ENCODE measurements at places on chromosomes 2 and 18. TPM values are rescaled to one million over a fixed set of nuclear protein-coding genes. Genes with fewer than 3 reads are reported as not detected.
A peak's percentile ranks its signal among the peaks of the same experiment; 100 is the strongest.

- no peaks in the 10 kb centered on the region for H3K27me3 ChIP-seq
- H3K4me3 ChIP-seq, result no peak overlapping the region
- H3K36me3 ChIP-seq, result peaks cover 2% of the 10 kb centered on the region
These were observed 218.8 kb downstream of the SCG2 start for GRCh38 chr2:223383315-223383714.

DNA sequence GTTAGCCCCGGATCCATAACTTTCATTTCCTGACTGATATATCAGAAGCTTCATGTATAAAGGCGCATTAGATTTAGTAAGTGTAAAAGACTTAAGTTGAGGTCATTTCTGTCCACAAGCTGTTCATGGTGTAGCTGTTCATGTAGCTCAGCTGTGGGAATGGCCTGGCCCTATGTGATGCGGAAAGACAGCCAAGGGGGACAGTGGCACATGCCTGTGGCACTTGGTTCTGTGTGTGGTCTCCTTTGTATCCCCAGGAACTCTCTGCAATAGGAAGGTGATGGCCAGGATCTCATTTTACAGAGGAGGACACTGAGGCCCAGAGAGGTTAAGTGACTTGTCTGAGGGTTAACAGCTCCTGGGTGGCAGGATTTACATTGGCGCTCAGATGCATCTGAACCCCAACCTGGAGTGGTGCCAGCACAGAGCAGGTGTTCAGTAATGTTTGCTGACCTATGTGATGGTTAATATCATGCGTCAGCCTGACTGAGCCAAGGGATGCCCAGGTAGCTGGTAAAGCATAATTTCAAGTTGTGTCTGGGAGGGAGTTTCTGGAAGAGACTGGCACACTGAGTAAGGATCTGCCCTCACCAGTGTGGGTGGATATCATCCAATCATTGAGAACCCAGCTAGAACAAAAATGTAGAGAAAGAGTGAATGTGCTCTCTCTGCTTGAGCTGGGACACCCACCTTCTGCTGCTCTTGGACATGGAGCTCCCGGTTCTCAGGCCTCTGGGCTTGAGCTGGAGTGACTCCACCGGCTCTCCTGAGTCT lies 25.4 kb downstream of the HPCAL1 start:
- no peak overlapping the region for H3K27ac ChIP-seq
- DNase-seq, result peak; percentile 42
- H3K36me3 ChIP-seq, result no peaks in the 10 kb centered on the region
- peaks cover 57% of the 10 kb centered on the region for H3K4me1 ChIP-seq
- H3K27me3 ChIP-seq, result no peaks in the 10 kb centered on the region
- no peak overlapping the region for H3K4me3 ChIP-seq

DNA sequence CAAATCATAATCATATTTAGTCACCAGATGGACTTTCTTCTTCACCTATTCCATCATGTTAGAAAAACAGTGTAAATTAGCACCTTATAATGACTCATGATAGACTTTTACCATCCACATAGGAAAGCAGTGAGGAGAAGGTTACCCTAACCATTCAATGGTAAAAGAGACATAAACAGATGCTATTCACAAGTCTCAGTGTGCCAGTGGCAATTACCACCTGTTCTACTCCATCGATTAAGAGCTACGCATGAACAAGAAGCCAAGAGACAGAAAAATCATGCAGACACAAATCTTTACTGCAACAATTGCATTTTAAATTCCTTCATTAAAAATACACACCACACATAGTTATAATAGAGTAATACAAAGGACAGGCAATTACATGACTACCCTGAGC lies 106.7 kb upstream of the CHAC2 start:
- H3K4me3 ChIP-seq, result no peak overlapping the region
- H3K27me3 ChIP-seq, result no peaks in the 10 kb centered on the region
- H3K4me1 ChIP-seq, result peaks cover 4% of the 10 kb centered on the region
- H3K27ac ChIP-seq, result no peak overlapping the region
- no peak for DNase-seq

DNA sequence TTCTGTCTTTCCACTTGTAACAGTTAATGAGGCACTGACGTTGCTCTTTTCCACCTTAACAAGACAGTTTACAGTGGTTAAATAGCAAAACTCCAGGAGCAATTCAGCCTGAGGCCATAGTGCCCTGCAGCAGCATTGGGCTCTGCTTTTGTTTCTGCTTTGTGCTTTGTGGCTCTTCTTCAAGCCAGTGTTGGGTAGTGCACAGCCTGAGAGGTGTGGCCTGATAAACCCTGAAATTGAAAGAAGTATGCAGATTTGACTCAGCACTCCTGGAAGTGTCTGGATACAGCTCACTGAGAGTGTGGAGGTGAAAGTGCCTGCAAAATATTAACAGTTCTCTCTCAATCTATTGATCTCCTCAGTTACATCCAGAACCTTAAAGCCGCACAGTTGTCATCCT lies 63.0 kb downstream of the STK25 start:
- H3K27me3 ChIP-seq, result no peaks in the 10 kb centered on the region
- DNase-seq, result no peak
- no peak overlapping the region for H3K4me3 ChIP-seq
- no peaks in the 10 kb centered on the region for H3K4me1 ChIP-seq
- H3K36me3 ChIP-seq, result peaks cover 21% of the 10 kb centered on the region

GRCh38 chr2:63881205-63881604 lies 39.5 kb downstream of the UGP2 start:
- H3K27me3 ChIP-seq, result no peaks in the 10 kb centered on the region
- H3K4me1 ChIP-seq, result peaks cover 8% of the 10 kb centered on the region
- H3K36me3 ChIP-seq, result peaks cover 21% of the 10 kb centered on the region

GRCh38 chr18:62838475-62839098 lies 123.2 kb downstream of the PHLPP1 start:
- DNase-seq, result no peak
- H3K27ac ChIP-seq, result no peak overlapping the region

GRCh38 chr2:158232476-158232875 lies 130.8 kb downstream of the UPP2 start:
- no peaks in the 10 kb centered on the region for H3K36me3 ChIP-seq
- H3K27ac ChIP-seq, result no peak overlapping the region
- no peak for DNase-seq
- no peak overlapping the region for H3K4me3 ChIP-seq
- no peaks in the 10 kb centered on the region for H3K4me1 ChIP-seq

DNA sequence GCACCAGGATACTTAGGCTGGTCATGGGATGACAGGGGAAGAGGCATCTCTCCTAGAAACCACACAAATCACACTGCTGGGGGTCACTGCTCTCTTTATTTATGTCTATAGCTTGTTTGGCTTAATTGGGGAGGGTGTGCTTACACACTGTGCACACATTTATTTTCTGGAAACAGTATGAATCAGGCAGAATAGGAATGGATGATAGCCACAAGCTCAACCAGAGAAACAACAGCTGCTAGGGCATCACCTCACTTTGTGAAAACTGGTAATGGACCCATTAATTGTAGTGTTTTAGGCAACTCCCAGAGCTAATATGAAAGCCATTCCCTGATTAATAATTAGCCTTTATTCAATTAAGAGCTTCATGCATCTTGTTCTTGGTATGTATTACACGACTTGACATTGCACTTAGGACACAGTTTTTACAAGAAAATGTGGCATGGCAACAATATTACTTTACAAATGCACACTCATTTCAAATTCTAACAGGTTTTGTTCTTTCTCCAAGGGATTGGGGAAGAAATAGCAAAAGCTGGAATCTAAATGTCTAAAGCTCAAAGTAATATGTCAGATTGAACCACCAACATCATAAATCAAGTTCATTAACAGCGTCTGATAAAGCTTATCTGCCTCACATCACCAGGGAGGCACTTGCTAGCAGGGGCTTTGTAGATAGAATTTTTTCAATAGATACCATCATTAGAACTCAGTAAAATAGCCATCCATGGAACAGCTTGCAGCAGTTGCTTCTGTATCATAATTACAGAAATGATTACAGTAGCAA lies 361.9 kb upstream of the FSHR start:
- H3K4me1 ChIP-seq, result no peaks in the 10 kb centered on the region
- DNase-seq, result no peak
- no peaks in the 10 kb centered on the region for H3K27me3 ChIP-seq
- H3K4me3 ChIP-seq, result no peak overlapping the region
- H3K36me3 ChIP-seq, result no peaks in the 10 kb centered on the region

CYS1 gene
- total RNA-seq, result 7.0 TPM
